NCI-H226 (cell line): ENCODE measurements at places on chromosomes 12 and 14.

DNA sequence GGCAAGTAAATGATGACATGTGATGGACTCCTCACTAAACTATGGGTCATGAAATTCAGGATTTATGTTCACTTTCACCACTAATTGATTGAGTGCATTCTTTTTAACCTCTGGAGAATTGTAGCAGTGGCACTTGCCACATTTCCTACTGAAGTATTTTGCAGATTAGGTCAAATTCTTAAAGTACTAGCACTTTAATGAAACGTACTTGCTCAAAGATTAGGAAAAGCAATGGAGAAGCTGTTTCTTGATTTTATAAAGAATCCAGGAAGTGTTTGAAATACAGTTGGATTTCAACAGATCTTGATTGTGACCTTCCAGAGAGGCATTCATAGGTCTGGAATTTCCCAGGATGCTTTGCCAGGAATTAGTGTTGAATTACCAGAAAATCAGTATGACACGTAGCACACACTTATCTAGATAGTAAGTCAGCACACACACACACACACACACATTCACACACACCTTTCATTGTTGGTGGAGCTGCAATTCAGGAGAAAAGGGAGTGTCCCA is 162.6 kb downstream of the MYRFL start:
- DNase-seq: peak; percentile 99

DNA sequence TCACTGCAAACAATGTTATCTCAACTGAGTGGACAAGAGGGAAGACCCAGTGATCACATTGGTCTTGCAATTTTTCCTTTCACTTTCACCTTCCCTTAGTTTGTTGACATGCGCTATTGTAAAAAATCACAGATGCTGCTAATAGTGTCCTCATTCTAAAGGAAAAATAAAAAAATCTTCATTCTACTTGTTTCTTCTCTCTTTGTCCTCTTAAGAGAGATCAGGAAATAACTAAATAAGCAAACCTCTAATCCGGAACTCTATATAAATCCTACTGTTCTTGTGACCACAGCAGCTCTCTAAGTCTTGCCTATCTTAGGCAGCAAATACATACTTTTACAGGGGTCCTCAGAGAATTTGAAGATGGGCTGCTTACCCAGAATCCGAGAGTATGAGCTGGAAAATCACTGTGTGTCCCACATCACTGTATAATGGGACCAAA is 257.7 kb downstream of the NAV3 start:
- no peak for DNase-seq

- DNase-seq: peak; percentile 1
Observed at GRCh38 chr12:64678248-64678647, 68.0 kb downstream of the RASSF3 start.

DNA sequence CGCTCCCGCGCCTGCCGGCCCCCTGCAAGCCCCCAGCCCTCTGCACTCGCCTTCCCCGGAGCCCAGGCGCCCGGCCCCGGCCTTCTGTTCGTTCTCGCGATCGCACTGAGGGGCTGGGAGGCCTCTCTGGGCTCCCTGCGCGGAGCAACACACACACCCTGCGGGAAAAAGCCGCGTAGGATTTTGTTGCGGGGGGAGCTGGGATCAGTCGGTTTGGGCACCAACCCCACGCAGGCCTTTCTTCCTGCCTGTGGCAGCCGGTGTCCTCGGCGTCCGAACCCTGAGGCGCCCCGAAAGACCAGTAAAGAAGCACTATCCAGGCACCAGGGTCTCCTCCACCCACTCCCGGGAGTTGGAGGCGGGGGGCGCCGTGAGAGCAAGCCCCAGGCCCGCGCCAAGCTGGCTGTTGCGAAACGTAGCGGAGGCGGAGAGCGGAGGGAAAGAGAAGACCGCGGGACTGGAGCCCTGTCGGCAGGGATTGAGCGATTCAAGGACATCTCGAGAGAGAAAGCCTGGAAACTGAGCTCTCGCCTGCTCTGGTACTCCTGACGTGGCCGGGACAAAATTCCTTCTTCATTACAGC is 1.9 kb upstream of the HOXC5 start:
- DNase-seq: no peak

GRCh38 chr12:70383484-70383883 is 17.4 kb downstream of the KCNMB4 start:
- DNase-seq: no peak

DNA sequence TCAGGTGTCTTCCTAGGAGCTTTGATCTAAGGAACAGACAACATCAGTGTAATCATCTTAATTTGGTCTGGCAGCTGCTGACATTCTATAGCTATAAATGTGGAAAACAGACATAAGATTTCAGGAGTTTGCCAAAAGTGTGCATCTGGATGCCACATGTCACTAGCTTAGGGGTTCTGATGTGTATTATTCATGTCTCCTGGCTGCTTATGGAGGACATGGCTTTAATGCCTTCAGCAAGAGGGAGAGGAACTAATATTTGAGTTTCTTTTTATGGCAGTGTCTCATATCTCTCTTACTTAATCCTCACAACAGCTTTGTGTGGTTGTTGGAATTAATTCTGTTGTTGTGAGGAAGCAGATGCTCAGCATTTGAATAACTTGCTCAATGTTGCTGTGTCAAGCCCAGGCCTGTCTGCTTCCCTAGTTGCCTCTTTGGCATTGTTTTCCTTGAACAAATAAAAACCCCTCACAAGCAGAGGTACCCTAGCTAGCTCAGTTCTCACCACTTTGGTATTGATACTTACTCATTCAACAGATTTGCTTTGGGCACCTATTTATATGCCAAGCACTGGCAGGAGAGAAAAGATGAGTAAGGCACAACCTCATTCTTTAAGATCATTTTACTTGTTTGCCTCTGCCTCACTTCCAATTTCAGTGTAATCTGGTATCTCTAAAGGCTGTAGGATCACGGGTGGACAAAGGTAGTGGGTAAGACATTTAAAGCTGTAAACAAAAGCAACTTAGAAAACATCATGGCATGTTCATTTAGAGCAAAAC is 39.8 kb upstream of the EID3 start:
- DNase-seq: no peak

DNA sequence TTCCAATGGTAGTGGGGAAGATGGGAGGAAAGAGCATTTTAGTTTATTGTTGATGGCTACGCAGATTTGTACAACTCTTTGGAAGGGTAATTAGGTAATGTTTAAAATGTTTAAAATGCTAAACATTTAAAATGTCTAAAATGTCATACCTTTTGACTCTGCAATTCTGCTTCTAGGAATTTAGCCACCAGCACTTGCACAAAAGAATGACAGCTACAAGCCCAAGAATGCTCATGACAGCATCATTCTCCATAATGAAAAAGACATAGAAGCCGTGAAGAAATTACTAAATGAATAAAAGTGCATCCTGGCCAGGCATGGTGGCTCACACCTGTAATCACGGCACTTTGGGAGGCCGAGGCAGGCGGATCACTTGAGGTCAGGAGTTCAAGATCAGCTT is 19.9 kb upstream of the DYNC1H1 start:
- no peak for DNase-seq

- no peak for DNase-seq
Observed at GRCh38 chr14:24948261-24948847, 101.6 kb downstream of the STXBP6 start.

- DNase-seq: no peak
Observed at GRCh38 chr14:55979096-55979495, 139.1 kb upstream of the PELI2 start.

GRCh38 chr12:102811110-102811737 is 105.8 kb downstream of the PAH start:
- no peak for DNase-seq

- DNase-seq: peak; percentile 70
Observed at GRCh38 chr14:48325486-48325885, 650.1 kb upstream of the MDGA2 start.

GRCh38 chr14:22163051-22163450 is 426.0 kb downstream of the DAD1 start:
- no peak for DNase-seq

- DNase-seq: no peak
Observed at GRCh38 chr14:20760950-20761349, 7.3 kb upstream of the EDDM3B start.

DNA sequence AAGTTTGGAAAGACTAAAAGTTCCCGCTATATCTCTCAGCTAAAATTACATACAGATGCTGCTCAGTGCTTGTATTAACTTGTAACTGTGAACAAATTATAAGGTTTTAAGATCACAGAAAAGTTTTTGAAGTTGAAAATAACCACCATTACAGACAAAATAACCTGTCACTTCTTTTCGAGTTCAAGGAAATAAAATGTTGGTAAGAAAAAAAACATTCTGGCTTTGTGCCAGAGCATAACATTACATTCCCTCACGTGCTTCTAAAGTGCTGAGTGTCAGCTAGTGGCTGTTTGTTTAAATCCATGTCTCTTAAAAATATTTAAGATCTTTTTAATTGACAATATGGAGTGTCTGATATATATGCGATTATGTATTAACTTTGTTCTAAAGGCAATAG is 27.2 kb upstream of the ADAMTS20 start:
- no peak for DNase-seq

DNA sequence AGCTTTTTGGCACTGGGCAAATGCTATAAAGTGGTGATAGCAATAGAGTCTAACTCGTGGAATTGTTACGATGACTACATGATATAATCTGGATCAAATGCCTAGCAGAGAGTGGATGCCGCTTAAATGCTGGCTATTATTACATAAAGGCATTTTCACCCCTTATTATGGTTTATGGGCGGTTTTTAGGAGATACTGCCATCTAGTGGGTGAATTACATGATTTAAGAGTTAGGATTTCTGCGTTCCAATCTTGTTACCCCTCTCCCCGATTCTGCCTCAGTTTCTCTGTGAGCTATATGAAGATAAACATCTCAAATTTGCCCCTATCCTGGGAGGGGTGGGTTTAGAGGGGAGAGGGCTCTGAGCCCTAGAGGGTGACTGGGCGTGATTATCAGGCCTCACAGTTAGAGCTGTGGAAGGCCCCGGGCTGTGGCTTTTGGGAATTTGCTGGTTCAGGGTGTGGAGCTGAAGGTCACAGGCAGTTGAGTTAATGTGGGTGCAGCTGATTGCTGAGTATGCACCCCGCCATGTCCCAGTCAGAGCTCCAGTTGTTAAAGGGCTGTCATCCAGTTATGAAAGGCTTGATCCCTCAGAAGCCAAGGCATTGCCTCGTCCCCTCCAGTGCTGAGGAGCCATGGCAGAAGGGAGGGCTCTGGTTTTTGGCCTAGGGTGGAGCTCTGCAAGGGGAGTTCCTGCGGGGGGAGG is 14.4 kb downstream of the CLSTN3 start:
- DNase-seq: no peak

- DNase-seq: peak; percentile 34
Observed at GRCh38 chr12:47910486-47910885, 5.7 kb upstream of the VDR start.

- DNase-seq: no peak
Observed at GRCh38 chr14:21136024-21136423, 19.8 kb downstream of the OR5AU1 start.

- no peak for DNase-seq
Observed at GRCh38 chr14:65310568-65310967, 102.0 kb upstream of the FUT8 start.

GRCh38 chr14:30330445-30330844 is 228.5 kb upstream of the G2E3 start:
- DNase-seq: no peak

DNA sequence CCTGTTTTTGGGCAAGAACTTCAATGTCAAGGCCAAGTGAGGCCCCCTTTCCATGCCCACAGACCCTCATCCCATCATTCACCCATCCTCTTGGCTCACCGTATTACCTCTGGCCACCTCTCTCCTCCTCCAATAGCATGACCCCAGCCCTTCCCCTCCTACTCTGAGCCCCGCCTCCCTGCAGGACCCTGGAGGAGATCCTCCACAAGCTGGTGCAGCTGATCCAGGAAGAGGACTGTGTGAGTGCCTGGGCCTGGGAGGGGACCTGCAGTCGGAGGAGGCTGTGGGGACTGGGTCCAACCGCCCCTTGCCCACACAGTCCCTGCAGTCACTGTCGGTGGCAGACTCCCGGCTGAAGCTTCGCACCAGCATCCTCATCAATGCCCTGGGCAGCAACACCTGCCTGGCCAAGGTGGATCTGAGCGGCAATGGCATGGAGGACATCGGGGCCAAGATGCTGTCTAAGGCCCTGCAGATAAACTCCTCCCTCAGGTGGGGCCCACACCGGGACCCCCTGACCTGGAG is 7.2 kb downstream of the CARMIL3 start:
- DNase-seq: no peak

DNA sequence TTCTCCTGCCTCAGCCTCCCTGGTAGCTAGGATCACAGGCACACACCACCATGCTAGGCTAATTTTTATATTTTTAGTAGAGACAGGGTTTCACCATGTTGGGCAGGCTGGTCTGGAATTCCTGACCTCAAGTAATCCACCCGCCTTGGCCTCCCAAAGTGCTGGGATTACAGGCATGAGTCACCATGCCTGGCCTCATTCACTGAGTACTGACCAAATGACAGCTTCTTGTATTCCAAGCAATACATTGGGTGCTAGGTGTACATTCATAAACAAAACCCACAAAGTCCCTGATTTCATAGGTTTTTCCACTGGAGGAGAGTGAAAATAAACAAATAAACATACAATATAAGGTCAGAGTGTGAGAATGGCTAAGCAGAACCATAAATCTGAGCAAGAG is 136.3 kb downstream of the HELB start:
- DNase-seq: peak; percentile 72

DNA sequence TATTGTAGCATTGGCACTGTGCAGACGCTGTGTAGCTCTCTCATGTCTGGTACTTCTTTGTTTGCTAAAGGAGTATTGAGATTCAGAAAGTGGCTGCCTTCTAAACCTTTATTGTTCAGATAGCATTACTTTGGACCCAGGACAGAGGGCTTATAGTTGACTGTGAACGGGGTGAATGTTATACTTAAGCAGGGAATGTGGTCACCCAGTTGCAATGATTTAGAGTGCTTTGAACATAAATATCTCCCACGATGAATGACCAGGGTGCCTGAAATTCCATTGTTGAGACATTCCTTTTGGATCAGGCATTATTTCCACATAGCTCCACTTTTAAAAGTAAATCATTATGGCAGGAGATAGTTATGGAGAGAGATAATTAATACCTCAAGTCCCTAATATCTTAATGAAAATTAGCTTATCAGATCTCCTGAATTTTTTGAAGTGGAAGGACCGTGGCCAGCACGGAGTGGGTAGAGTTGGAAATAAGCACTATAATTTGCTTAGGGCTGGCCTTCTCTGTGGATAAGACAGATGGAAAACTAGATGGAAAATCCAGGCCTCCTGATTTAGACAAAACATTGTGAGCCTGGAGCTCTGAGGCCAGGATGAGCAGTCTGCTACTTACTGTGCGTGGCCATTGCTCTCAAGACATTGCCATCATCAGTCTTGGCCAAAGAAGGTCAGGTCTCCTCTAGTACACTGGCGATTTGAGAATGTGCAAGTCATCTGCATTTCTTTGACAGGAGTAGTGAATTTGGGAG is 114.5 kb downstream of the ETV6 start:
- peak; percentile 76 for DNase-seq

GRCh38 chr12:124888260-124888659 is 24.6 kb upstream of the SCARB1 start:
- DNase-seq: no peak
